Anterior cingulate cortex (tissue), 58 donors: ENCODE measurements at places on chromosomes 16 and 17.
A peak's percentile ranks its signal among the peaks of the same experiment; 100 is the strongest.

DNA sequence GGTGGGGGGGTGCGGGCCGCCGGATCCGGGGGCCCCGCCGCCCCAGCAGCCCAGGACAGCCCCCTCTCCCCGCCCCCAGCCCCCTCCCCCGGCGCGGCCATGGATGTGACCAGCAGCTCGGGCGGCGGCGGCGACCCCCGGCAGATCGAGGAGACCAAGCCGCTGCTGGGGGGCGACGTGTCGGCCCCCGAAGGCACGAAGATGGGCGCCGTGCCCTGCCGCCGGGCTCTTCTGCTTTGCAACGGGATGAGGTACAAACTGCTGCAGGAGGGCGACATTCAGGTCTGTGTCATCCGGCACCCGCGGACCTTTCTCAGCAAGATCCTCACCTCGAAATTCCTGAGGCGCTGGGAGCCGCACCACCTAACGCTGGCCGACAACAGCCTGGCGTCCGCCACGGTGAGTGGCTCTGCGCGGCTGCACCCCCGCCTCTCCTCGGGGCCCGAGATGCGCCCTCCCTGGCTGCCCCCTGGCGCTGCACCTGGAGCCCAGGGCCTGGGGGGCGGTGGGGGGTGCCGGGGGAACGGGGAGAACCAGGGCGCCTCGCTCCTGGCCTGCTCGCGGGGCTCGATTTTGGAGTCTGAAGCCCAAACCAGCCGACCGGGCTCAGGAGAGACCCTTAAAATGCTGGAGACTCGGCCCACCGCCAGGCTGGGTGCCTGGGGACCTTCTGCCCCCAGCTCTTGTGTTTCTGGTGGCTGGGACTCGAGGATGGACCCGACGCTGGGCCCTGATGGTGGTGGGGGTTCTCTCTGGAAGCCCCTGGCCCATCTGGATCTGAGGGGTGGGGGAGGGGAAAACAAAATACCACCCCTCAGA is 744 bp downstream of the CMIP start:
- no peak for DNase-seq

GRCh38 chr17:54124456-54124855 is 301.7 kb downstream of the KIF2B start:
- no peak for DNase-seq

GRCh38 chr16:58428621-58429542 is 36.6 kb downstream of the GINS3 start:
- no peak for DNase-seq

- no peak for DNase-seq
These were observed 114.7 kb downstream of the IRX3 start for GRCh38 chr16:54171626-54172537.

DNA sequence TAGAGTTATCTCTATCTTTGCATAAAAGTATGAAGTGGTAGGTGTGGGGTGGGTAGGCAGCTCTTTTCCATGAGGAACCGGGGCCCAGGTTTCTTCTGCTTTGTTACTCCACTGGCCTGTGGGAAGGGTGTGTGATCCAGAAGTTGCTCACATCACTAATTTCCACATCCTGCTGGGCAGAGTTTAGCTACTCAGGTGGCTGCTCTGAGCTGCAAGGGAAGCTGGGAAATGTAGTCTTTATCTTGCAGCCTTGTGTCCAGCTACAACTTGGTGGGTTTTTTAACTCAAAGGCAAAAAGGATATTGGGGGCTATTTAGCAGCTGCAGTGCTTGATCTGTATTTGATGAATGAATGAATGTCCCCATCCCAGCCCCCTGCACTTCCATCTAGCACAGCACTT is 335.3 kb downstream of the SNX29 start:
- no peak for DNase-seq

GRCh38 chr17:16447676-16448075 is 32.3 kb downstream of the TRPV2 start:
- no peak for DNase-seq

DNA sequence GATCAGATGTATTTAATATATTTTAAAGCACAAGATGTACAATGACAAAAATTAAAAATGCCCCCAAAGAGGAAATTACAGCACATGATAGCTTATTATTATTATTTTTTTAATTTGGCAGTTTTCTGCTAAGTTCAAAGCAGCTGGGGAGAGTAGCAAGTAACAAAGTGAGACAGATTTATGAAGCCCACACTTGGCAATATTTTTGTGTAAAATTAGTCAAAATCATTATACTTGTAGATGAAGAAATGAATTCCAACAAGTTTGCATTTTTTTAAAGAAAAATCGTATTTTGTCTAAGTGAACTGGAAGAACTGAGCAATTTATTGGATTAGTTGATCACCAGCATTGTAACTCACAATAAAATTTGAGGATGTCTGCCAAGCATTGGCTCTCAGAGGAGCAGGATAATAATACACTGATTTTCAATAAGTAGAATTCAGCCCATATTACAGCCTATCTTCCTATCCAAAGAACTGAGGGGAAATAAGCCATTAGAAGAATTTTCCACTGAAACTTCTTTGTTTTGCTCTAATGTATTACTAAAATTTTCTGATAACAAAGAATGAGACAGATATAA is 215.6 kb downstream of the MAP2K6 start:
- DNase-seq, result no peak

DNA sequence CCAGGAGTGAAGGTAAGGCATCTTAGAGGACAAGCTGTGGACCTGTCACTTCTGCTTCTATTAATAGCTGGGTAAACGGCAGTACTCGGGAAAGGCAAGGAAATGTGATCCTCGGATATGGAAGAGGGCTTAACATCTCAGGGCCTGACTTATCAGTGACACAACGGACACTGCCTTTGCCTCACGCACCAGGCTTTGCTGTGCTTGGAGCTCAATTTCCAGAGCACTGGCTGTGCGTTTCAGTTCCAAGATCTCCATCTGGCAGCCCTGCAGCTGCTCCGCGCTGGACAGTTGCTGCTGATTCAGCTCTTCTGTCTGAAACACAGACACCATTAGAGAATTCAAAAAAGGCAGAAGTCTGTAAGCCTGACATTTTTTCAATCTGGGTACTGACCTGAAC is 3.5 kb downstream of the KRT40 start:
- DNase-seq, result peak; percentile 12

- DNase-seq, result peak; percentile 44
These were observed 130.3 kb downstream of the IRF8 start for GRCh38 chr16:86029131-86029741.

- DNase-seq, result no peak
These were observed 10.0 kb downstream of the BCAR1 start for GRCh38 chr16:75241412-75241811.

- no peak for DNase-seq
These were observed 1.6 kb upstream of the SMARCD2 start for GRCh38 chr17:63843910-63844677.

GRCh38 chr17:2192367-2193057 is 111.1 kb downstream of the SMG6 start:
- no peak for DNase-seq

- no peak for DNase-seq
These were observed 3.9 kb upstream of the EXOC7 start for GRCh38 chr17:76107509-76107908.

DNA sequence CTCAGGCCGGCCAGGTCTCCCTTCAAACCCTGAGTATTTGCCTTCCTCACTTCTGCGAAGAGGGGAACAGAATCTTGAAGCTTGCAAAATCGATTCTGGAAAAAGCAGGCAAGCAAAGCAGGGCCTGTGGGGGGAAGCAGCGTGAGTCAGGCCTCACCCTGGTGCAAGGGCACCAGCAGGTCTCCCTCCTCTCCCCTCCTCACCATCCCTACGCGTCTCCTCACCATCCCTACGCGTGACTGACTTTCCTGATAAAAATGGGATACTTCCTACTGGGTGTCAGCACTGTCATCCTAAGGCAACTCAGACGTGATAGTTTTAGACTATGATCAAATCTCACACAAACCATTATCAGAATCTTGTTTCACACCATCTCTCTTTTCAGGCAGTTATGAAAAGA is 12.1 kb downstream of the CMTM3 start:
- DNase-seq, result no peak

DNA sequence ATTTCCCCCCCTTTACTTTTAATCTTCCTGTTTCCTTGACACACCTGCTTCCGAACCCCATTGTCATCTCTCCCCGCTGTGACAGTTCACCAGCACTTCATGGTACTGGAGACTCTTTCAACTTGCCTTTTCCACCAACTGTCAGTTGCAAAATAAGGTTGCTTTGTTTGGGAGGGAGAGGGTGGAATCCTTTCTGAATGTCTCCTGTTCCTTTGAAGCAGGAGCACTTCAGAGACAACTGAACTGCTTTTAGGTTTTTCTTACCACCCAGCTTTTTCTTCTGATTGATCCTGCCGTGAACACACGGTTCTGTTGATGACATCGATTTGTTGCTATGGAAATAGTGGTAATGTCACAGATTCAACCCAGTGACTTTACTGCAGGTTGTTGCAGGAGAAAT is 42.0 kb downstream of the RPA1 start:
- no peak for DNase-seq

DNA sequence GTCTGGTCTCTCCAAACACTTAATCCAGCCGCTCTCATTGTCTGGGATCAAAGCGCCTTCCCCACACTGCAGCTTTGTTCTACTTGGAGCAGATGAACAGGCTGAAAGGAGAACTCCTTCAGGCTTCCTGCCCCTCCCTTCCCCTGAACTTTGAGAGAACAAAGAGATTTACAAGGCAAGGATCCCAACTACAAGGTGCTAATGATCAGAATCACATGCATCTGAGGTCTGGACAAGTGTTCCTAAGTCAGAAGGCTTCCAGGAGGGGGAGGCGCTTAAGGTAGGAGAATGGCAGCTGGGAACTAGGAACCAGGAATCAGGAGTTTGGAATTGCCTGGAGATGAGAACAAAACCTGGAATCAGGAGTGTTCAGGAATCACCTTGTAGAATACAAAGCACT is 606.3 kb upstream of the CDH11 start:
- DNase-seq, result no peak

- DNase-seq, result no peak
These were observed 11.5 kb upstream of the DUSP14 start for GRCh38 chr17:37478187-37478586.

- no peak for DNase-seq
These were observed 22.7 kb upstream of the CMTM4 start for GRCh38 chr16:66719246-66719645.

- no peak for DNase-seq
These were observed 42.5 kb downstream of the ZNF267 start for GRCh38 chr16:31916056-31916488.

- peak; percentile 29 for DNase-seq
These were observed 169.1 kb downstream of the WSCD1 start for GRCh38 chr17:6239241-6239798.

GRCh38 chr17:49525831-49526741 is 31.0 kb downstream of the NGFR start:
- no peak for DNase-seq

GRCh38 chr17:61097781-61098180 is 301.9 kb upstream of the TBX2 start:
- no peak for DNase-seq

DNA sequence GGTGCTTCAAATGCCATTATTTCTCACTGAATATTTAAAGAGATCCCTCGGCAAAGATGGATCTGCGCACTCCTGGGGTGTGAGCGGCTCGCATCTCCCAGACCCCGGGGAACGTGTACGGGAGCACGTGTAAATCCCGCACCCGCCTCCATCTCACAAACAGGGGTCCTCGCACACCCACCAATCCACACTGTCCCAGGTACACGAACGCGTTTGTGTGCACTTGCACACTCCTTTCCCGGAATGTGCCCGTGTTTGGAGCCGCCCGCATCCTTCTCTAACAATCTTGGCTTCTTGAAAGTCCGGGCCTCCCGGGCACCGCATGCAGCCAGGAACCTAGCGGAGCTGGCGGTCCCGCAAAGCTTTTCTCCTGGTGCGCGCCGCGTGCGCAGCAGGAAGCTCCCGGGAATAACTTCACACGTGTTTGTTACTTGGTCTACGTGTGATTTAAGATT is 2.5 kb upstream of the SALL1 start:
- DNase-seq, result no peak

- no peak for DNase-seq
These were observed 3.0 kb downstream of the SOX15 start for GRCh38 chr17:7586673-7587419.

DNA sequence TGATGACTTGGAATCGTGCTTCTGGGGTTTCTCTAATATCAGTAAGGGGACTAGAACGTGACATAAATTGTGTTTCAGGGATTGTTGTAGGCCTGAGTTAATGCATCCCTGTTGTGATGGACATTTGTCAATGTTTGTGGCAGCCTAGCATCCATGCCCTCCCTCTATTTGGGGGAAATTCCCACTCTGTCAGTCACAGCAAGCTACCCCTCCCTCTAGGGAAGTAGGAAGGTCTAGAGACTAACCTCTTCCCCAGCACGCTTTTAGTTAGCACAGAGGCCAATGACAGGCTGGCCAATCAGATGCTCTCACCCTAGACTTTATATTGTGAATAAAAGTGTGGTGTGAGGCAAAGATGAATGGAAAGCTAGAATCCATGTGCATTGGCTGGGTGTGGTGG is 32.4 kb upstream of the NF1 start:
- no peak for DNase-seq

DNA sequence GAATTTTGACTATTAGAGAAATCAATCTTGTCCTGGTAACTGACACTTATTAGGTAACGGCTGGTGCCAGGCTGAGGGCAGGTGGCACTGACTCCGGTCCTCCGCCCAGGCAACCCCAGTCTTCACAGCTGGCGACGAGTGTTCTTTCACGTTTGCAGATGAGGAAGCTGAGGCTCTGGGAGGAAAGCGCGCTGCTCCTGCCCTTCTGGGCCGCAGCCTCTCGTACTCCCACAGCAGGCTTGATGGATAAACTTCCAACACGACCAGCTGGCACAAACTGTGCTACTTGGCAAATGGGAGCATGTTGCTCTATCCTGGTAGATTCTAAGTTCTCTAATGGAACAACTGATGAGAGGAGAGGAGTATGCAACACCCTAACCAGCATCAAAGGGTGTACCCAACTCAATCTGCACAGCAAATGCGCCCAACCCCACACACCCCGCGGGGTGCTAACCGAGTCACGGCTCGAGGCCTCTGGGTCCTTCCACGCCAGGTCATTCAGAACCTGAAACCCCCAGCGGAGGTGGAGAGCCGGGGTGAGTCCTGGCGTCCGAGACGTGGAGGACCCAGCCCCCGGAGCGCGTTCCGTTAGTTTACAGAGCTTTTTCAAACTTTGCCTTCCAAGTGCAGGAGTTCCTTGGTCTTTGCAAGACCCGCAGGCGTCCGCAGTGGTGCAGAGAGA is 477 bp upstream of the SLC47A1 start:
- DNase-seq, result no peak

GRCh38 chr16:53518550-53519416 is 15.8 kb upstream of the AKTIP start:
- DNase-seq, result no peak

- no peak for DNase-seq
These were observed 393.1 kb upstream of the ASIC2 start for GRCh38 chr17:33686171-33686570.

- no peak for DNase-seq
These were observed 49.4 kb upstream of the GSE1 start for GRCh38 chr16:85563515-85564276.
